EL (cell line): ENCODE measurements at places on chromosomes 5 and 9.
A peak's percentile ranks its signal among the peaks of the same experiment; 100 is the strongest.

- DNase-seq, result no peak
Observed at GRCh38 chr9:75810063-75810462, 80.4 kb upstream of the PCSK5 start.

- DNase-seq, result no peak
Observed at GRCh38 chr5:96839071-96839592, 31.4 kb upstream of the ERAP1 start.

DNA sequence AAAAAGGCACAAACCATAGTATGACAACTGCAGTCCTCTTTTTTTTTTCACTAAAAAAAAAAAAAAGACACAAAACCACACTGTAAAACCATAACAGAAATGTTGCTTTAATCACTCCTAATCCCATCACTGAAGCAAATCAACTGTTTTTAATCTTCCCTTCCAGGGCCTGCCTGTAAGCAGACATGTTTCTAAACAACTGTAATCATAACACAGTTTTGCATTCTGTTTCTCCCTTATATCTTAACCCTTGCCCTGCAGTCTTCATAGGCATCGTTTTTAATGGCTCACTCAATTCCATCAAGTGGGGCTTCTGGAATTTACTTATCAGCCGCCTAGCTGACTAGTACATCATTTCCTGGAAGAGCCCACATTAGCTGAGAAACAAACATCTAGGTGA lies 111.0 kb upstream of the SLC25A48 start:
- DNase-seq, result no peak

- DNase-seq, result no peak
Observed at GRCh38 chr9:116297346-116297745, 143.8 kb downstream of the PAPPA start.

DNA sequence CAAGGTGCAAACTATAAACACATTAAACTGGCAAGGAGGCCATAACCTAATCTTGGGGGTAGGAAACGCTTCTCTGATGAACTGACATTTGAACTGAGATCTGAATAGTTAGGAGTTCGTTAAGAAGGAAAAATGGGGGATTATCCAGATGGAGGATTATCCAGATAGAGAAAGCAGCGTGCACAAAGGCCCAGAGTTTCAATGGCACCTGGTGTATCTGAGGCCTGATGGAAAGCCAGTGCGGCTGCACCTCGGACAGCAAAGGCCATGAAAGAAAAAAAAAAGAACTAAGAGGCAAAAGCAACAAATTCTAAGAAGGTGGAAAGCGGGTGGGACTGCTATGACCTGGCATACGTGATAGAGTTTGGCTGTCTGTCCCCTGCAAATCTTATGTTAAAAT lies 13.0 kb upstream of the CTNNAL1 start:
- DNase-seq, result no peak

GRCh38 chr5:56054666-56055065 lies 59.9 kb upstream of the IL6ST start:
- DNase-seq, result peak; percentile 31

DNA sequence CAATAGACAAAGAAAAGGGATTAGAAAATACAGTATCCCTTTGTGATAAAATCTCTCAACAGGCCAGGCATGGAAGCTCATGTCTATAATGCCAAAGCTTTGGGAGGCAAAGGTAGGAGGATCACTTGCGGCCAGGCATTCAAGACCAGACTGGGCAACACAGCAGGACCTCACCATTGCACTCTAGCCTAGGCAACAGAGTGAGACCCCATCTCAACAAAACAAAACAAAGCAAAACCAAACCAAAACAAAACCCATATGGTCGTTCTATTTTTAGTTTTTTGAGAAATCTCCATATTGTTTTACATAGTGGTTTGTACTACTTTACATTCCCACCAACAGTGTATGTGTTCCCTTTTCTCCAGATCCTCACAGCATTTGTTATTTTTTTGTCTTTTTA lies 193.0 kb downstream of the KIAA0825 start:
- DNase-seq, result no peak
